ENCODE measurements at places on chromosomes 1 and 21.
A peak's percentile ranks its signal among the peaks of the same experiment; 100 is the strongest.

DNA sequence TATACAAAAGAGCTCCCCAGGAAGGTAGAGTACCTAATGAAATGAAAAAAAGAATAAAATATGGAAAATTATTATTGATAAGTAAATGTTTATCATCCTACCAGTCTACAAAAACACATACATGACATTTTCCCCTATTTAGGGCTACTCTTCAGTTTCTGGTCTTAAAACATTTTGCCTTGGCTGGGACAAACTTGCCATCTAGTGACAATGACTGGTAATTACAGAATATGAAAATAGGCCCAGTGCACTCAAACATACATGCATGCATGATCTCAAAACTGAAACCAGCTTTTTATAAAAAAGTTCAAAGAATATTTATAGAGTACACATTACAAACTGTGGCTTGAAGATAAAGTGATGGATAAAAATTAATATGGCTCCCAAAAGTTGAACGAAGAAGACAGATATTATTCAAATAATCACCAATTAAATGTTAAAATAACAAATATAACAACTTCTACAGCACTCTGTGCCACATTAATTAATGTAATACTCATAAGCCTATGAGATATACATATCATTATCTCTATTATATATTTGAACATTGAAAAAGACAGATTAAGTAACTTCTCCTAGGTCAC, 10.5 kb upstream of the RNPC3 start:
- no peak for DNase-seq

DNA sequence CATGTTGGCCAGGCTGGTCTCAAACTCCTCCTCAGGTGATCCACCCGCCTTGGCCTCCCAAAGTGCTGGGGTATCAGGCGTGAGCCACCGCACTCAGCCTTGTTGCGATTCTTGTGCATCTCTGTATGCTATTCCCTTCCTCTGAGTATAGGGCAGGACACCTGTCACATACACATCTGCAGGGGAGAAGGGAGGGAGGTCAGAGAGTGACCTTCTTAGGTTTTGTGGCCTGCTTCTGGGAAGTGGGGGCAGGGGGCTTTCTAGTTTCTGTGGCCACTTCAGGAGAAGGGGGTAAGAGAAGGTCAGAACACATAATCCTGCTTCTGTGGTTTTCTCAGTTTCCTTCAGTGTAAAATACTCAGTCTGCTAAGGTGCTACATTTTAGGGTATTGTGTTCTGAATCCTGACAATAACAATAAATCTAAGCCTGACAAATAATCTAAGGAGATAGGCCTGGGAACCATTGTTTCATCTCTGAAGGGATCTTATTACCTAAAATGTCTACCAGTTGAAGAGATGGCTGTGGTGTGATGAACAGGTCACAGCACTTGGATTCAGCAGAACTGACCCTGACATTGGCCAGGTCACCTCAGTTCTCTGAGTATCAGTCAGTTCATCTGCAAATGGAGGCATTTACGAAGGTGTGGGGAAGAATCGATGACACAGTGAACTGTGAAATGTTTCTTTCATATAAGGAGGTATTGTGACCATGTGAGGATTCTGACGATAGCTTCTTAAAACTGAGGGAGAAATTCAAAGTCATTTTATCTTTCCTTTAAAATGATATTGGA, 212.6 kb upstream of the L1TD1 start:
- DNase-seq, result no peak

DNA sequence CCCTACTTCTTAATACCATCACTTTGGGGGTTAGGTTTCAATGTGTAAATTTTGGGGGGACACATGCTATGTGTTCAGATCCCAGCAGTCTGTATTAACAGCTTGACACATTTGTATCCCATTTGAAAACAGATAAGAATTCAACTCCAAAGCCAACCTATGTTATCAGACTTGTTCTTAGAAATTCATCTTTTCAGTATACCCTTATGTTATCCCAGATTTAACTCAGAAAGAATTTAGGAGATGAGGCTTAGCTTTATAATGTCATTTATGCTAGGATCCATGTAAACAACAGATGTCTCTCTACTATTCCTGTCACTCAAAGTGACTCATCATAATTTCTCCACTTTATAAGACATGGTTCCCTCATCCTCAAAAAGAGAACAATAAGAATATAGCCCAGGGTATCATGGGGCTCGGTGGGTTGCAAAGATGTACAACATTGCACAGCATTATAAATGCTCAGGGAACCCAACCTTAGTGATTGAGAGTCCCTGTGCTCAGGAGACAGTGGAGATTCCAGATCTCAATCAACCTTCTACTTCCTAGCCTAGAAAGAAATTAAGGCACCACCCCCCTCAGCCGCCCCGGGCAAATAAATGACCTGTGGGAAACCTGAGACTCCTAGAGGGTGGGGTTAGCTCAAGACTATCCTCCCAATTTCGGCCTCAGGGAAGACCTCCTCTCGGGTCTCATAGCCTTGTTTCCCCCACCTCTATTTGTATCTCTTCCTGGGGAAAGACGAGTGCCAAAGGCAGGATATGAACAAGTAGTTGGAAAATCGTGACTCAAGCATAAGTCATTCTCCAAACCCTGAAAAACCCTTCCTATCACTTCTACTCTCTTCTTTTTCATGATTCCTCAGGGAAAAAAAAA, 265.1 kb upstream of the CAMK1G start:
- DNase-seq, result no peak

- no peak for DNase-seq
These were observed 45.0 kb upstream of the DAB1 start for GRCh38 chr1:57468641-57469523.

GRCh38 chr1:171484760-171485374, 463 bp upstream of the PRRC2C start:
- no peak for DNase-seq

DNA sequence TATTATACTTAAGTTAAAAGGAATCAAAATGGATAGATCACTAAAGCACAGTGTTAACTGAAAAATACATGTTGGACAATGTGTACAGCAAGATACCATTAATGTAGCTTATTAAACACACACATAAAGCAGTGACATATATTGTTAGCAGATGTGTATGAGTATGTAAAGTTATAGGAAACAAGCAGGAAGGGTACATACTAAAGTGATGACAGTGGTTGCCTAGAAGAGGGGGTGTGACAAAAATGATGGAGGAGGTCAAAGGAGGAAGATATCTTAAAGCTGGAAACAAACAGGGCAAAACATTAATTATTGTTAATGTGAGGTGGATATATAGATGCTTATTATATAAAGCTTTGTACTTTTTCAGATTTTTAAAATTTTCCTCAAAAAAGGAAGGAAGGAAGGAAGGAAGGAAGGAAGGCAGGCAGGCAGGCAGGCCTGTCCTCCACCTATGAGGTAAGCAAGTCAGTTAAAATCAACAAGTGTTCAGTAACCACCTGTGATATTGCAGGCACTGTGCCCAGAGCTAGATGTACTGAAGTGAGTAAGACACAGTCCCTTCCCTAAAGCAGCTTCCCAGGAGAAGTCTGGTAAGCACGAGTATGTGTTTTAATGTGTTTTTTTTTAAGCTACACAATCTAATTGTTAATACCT, 252.9 kb upstream of the NR5A2 start:
- no peak for DNase-seq

DNA sequence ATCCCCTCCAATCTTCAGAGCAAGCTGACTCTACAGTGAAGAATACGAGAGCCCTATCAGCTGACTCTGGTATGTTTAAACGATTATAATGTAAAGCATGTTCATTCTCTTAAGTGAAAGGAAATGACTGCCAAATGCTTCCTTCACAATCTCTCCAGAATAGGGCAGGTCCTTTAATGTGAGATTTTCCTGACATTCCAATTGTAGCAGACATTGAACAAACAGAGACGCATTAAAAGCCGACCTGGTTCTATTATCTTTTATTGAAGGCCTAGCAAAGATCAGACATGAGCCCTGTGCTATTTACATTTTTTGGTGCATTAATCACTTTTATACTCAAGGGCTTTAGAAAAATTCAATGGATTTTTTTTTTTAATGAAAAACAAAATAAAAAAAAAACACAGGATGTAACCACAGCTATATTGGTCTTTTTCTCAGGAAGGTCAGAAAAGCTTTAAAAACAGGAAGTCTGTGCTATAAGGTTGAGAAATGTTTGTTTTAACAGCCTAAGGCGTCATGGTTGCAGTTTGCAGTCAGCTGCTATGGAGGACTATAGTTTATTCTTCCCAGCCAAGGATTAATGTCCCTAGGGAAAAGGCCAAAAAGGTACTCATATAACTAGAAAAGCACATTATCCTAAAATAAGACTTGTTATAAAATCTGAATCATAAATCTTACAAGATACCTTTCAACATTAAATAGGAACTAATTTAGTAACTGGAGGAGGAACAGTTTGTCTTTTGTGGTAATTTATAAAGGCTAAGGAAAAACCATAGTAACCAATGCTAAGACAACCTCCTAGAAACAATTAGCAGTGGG, 104.8 kb downstream of the RERE start:
- no peak for DNase-seq

DNA sequence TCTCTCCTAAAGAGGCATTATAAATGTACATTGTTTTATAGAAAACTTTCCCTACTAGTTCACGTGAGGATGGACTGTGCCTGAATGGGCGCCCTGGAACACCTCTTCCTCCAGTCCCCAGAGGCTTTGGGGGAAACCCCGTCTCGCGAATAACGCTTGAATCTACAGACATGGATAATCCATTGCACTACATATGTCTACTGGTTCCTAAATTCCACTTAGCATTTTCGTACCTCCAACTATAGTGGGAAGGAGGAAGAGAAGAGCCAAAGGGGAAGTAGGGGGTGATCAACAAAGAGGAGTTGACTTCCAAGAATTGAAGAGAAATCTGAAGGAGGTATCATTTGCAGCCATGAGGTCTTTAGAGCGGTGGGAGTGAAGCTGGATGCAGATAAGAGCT, 11.1 kb downstream of the BARHL2 start:
- no peak for DNase-seq

GRCh38 chr21:42997053-42997452, 22.7 kb downstream of the PKNOX1 start:
- peak; percentile 54 for DNase-seq

DNA sequence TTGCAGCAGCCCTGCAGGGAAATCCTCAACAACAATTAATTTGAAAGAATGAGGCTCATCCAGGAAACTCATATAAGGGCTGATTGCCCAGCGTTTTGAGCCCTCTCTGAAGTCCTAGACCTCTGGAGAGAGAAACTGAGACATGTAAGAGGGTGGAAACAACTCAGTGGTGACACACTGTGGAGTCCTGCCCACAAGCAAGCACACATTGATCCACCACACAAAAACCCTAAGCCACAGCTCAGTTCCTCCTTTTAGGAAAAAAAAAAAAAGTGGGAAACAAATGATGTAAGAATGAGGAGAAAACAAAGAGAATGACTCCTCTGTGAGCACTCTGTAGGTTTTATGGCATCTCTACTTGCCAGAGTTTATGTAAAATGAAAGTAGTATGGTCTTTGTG, 22.9 kb upstream of the PLA2G5 start:
- DNase-seq, result no peak

GRCh38 chr21:35023396-35024070, 25.6 kb downstream of the RUNX1 start:
- no peak for DNase-seq

DNA sequence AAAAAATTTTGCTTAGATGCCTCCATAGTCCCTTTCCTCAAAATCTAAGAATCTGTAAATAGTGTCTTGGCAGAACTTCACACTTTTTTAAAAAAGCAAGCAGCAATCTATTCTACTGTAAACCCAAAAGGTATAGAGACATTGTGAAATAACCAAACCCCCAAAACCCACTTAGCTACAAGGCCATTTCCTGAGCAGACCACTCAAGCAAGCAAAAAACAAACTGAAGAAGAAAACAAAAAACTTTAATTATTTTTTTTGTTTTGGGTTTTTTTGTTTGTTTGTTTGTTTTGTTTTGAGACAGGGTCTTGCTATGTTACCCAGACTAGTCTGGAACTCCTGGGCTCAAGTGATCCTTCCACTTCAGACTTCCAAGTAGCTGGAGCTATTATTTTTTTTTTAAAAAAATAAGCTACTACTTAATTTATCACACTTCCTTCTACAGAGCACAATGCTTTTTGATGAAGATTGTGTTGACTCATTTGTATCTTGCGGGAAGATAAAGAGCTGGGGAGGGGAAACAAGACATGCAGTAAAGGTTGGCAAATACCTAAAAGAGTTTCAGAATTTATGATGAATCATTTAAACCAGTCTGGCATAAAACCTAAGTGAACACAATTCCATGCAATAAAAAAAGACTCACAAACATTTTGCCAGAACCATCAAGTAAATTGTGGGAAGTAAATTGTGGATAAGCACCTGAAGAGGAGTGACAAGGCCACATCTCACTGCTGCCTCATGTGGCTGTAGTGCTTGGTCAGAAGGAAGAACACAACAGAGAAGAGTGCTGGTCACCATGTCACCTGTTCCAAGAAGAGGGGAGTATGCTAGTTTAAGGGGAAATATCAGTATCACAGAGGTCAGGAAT, 2.7 kb upstream of the PTPN22 start:
- DNase-seq, result no peak

DNA sequence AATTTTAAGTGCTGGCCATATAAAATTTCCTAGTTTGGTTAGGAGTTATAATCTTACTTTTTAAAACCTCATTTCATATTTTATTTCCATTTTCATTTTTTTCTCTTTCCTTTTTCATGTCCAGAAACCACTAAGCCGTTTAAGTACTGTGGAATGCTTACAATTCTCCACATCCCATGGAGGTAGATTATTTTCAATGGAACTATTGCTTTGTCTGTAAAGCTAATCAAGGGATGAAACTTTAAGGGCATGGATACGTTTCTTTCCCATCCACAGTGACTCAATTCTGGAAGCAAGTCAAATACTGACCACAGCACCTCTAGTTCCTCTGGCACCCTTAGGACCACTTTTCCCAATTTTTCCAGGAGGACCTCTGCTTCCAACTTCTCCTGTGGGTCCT, 139.1 kb upstream of the ZNHIT6 start:
- no peak for DNase-seq

GRCh38 chr1:116680752-116681151, 13.2 kb upstream of the IGSF3 start:
- no peak for DNase-seq

- no peak for DNase-seq
These were observed 50.1 kb downstream of the CLDN17 start for GRCh38 chr21:30116479-30116878.

- no peak for DNase-seq
These were observed 123.8 kb downstream of the BARHL2 start for GRCh38 chr1:90593312-90593711.

GRCh38 chr1:167043752-167044488, 46.3 kb downstream of the GPA33 start:
- peak; percentile 33 for DNase-seq

DNA sequence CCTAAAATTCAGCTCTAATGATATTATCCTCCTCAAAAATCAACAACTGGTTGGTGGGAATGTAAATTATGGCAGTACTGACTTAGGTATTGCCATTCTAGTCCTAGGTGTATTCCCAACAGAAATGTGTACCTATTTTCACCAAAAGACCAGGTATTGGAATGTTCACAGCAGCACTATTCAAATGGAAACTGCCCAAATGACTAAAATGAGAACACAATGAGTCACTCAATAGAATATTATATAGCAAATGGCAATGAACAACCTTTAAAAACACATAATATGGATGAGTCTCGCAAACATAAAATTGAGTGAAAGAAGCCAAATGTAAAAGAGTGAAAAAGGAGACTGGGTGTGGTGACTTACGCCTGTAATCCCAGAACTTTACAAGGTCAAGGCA, 44.9 kb downstream of the GADD45A start:
- DNase-seq, result no peak

- no peak for DNase-seq
These were observed at the start of gene GPX7 for GRCh38 chr1:52601991-52602855. GPX7 (plus strand) TSS chr1:52602371; CDS start chr1:52602410, 39 bp downstream.
